Pulmonary artery endothelial cell (primary cell): ENCODE measurements at places on chromosomes 16 and 17. TPM values are rescaled to one million over a fixed set of nuclear protein-coding genes. Genes with fewer than 3 reads are reported as not detected.

Gene TEFM
- total RNA-seq, result 9.0 and 11.7 TPM in 2 replicates

Gene ZC3H7A
- total RNA-seq, result 27.6 and 32.2 TPM in 2 replicates

Gene ZSCAN32
- total RNA-seq, result 8.9 and 11.9 TPM in 2 replicates

DNA sequence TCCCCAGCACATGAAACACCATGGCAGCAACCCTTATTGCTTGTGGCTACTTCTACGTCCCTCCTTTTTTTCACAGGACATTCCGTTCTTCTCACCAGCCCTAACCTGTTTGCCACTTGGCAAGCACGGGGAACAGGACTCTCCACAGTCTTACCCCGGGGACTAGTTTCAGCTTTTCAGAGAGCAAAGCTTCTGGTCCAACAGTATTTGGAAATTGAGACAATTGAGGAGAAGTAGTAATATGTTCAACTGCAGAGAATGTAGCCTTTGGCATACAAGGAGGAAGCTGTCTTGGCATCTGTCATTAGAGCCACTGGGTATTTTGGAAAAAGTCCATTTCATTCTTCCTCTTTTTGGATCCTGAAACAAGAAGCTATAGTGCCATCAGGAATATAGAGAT lies 65.7 kb downstream of the MAP2K6 start:
- DNase-seq, result no peak

DNA sequence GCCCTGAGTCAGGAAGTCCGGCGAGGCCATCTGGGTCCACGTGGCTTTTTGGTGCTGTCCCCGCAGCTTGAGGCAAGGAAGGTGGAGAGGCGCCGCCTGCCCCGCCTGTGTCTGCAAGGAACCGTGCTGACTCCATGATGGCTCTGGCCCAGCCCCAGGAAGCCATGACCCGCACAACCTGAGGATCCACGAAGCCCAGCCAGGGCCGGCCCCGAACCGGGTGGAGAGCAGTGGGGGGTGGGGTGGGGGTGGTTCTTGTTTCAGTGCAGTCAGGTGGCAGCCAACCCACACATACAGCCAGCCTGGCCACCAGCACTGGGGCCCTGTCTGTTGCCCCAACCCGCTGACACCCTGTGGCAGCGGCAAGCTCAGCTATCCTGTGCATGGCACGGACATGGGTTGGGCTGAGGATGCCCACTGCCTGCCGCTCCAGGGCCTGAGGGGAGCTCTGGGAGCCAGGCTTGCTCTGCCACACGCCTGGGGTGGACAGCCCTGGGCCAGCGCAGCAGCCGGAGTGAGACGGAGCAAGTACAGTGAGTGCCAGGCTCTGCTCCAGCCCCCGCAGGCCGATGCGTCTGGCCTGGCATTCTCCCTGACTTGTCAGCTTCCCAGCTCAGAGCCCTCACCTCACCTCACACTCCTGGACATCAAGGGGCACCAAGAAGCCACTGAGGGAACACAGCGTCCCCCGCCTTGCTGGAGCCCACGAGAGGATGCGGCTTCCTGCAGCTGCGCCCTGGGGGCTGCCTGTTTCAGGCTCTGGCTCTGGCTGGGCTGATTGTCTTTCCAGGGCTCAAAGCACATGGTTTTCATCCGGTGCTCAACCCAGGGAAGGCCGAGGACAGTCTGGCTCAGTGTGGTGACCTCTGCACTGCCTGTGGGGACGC lies 68.8 kb downstream of the LMF1 start:
- DNase-seq, result no peak

- DNase-seq, result no peak
These were observed 29.4 kb upstream of the BAHCC1 start for GRCh38 chr17:81365601-81366585.

GRCh38 chr17:8154608-8155155 lies 2.5 kb upstream of the PER1 start:
- DNase-seq, result no peak

Gene EDC4
- 73.7 and 85.2 TPM in 2 replicates for total RNA-seq

DNA sequence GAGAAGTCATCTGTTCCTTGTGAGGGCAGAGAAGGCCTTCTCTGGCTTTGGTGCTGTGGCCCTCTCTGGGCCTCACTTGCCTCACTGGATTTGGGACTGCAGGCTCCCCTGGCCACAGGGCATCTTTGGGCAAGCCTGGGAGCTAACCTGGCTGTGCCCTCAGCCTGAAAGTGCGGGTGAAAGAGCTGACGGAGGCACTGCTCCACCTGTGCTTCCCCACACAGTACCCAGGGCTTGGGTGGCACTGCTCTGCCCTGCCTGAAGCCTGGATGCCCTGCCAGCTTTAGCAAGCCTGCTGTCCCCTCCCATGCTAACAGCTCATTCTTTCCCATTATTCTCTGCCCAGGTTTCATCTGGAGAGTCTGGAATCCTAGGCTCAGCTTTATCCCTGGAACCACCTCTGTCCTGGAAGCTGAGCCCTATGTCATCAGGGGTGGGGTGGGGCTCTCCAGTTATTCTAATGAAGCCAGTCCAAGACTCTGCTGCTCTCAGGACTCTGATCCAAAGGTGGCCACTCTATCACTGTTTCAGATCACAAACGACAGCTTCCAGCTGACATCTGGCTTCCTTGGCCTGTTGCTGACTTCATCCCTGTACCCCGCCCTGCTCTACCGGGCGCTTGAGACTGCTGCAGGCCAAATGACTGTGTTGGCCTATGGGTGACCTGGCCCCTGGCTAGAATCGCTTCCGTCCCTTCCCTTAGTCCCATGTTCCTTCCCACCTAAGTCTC lies 29.3 kb downstream of the HIC1 start:
- no peak for DNase-seq
